Left ventricle myocardium superior (tissue), 1 donor: ENCODE measurements at places on chromosomes 4 and X. TPM values are rescaled to one million over a fixed set of nuclear protein-coding genes. Genes with fewer than 3 reads are reported as not detected.

TREX2 gene
- 0.25 TPM for total RNA-seq

- no peak for DNase-seq
Observed at GRCh38 chr4:22496165-22496813, 19.6 kb downstream of the ADGRA3 start.

GRCh38 chr4:86596807-86597206, 2.7 kb downstream of the PTPN13 start:
- no peak for DNase-seq

- DNase-seq, result no peak
Observed at GRCh38 chr4:159483782-159484741, 381.2 kb downstream of the RAPGEF2 start.
